Stimulated activated CD8-positive, alpha-beta memory T cell treated with anti-CD3 and anti-CD28 coated beads, Interleukin-7, amount 100 ng/mL, for 1 hour (primary cell): ENCODE measurements at places on chromosomes 6 and 20.

DNA sequence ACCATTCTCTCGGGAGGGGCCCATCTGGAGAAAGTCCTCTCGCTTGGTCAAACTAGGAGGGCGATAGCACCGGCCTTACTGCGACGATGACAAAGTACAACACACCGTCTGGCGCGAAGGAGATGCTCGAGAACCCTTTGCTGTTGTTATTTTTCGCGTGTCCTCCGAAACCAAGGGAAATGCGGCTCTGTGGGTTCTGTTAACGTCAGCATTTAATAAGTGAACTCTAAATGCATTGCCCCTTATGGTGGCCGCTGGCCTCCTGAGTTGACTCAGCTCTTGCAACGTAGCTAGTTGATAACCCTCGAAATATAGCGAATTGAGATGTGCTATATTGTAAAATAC, 577 bp upstream of the SCAND1 start:
- peak; percentile 1 for DNase-seq

- DNase-seq, result no peak
Observed at GRCh38 chr20:32332614-32333013, 25.5 kb upstream of the ASXL1 start.

- DNase-seq, result no peak
Observed at GRCh38 chr6:20038410-20039204, 173.7 kb downstream of the MBOAT1 start.

DNA sequence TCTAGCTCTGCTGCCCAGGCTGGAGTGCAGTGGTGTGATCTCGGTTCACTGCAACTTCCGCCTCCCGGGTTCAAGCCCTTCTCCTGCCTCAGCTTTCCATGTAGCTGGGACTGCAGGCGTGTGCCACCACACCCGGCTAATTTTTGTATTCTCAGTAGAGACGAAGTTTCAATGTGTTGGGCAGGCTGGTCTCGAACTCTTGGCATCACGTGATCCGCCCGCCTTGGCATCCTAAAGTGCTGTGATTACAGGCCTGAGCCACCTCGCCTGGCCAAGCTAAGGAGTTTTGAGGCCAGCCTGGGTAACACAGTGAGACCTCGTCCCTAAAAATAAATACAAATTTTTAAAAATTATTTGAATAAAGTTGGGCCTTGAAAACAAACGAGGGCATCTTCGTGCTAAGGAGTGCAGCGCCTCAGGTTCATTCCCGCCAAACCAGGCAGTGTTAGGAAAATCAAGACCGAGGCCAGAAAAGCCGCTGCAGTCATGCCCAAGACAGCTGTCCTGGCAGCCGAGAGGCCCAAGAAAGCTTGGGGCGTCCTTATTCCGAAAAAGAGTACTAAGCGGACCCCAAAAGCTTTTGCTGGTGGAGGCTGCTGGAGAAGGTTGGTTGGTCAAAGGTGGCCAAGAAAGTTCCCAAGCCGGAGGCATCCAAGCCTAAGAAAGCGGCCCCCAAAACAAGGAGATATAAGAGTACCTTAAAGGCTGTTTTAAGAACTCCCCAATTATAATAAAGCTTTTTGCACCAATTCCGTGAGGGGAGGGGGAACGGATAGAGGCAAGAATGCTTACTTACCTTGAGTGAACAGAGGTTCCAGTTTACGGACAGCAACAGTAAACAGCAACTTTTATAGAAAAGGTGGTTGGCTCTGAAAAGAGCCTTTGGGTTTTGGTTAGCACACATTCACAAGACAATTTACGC, 109.0 kb downstream of the HFE start:
- DNase-seq, result no peak
